ENCODE measurements at places on chromosomes 1 and 21.

GRCh38 chr1:160924791-160925651 lies 29.6 kb downstream of the ITLN2 start:
- DNase-seq = no peak

DNA sequence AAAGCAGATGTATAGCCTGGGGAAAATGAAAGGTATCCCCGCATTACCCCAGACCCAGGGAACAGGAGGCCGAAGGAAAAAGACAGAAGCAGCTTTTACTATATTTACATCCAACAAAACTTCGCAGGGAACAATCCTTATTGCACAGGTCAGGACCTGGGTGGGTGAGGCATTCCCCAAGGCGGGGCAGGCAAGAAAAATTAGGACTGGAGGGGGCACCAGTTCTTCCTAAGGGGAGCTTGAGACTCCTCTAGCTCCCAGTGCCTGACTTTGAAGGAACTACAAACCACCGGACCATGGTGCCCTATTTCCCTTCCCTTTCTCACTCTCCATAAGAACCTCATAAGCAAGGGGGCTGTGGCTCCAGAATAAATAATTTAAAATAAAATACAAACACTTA lies 6.7 kb upstream of the GATAD2B start:
- DNase-seq = peak; percentile 23

DNA sequence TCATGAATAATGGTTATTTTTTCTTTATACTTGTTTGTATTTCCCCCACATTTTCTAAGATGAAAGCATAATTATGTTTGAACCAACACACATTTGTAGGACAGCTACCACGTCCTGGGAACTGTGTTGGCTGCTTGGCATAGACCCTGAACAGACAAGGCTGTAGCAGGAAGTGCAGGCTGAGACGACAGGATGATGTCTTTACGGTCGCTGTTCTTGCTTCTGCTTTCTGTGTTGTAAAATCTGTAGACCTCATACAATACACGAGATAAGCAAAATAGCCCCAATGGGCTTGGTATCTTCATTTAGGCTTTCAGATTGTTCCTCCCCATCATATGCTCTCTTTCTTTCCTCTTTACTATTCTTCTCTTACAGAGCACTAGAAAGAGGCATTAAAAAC lies 23.3 kb upstream of the OTUD3 start:
- no peak for DNase-seq

GRCh38 chr1:24151175-24151533 lies 8.2 kb upstream of the IL22RA1 start:
- no peak for DNase-seq

DNA sequence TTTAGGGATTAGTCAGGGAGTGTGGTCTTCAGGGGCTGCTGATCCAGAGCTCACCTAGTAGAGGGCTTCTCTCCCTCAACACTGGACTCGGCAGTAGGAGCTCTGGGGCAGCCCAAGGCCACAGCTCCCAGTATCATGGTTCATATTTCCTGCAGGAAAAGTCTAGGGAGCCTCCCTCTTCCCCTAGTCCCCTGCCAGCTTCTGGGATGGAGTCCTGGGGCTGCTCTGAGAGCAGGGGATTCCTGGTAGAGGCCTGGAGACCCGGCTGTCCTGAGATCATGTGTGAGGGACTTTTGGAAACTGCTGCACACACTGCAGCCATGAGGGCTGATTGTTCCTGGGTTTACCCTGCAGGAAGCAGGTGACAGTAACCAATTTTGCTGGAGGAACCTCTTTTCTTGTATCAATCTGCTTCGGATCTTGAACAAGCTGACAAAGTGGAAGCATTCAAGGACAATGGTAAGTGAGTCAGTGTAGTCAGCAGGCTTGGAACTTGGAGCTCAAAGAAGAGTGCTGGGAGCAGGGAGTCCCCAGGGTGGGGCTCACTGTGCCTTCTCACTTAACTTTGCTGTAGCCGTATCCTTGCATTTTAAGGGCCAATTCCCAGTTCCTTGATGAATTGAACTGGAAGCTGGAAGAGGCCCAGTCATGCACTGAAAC lies 16.3 kb downstream of the STRIP1 start:
- DNase-seq = no peak

GRCh38 chr1:234848972-234849649 lies 239.1 kb upstream of the IRF2BP2 start:
- peak; percentile 87 for DNase-seq

- peak; percentile 53 for DNase-seq
Observed at GRCh38 chr1:17561561-17561985, 22.1 kb downstream of the ARHGEF10L start.

Measured in pons (tissue), 1 donor.